ENCODE measurements at places on chromosomes 5 and 9.

DNA sequence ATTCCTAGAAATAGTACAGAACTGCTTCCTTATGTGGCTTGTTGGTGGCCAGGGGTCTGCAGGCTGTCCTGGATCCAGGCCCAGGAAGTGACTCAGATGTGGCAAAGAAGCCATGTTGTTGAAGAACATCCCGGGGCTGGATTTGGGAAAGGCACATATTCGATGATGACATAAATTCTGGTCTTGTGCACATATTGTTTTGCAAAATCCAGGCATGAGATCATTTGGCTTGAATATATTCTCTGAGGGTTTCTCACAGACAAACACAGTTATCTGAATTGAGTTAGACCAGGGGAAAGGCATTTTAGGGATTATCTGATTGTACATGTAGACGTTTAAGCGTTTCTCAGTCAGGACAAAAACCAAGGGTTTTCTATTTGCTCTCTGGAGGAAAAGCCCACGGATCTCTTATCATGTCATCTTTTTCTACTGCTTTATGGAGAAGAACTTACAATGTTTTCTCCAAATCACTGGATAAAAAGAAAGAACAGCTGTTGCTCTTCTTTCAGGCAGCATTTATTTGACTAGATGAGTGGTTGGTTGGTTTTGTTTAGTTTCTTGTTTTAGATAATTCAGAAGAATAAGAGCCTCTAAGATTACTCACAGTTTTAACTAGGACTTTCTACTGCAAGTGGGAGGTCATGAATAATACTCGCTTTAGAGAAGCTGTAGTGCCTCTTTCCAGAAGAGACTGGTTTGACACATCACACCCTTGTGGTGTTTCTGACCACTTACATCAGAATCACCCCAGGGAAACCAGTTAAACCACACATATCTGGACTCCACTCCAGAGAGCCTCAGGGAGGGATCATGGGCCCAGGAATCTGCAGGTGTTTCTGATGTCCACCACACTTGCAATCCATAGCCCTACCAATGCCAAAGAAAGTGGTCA lies 29.5 kb upstream of the LHFPL2 start:
- DNase-seq = peak; percentile 93

DNA sequence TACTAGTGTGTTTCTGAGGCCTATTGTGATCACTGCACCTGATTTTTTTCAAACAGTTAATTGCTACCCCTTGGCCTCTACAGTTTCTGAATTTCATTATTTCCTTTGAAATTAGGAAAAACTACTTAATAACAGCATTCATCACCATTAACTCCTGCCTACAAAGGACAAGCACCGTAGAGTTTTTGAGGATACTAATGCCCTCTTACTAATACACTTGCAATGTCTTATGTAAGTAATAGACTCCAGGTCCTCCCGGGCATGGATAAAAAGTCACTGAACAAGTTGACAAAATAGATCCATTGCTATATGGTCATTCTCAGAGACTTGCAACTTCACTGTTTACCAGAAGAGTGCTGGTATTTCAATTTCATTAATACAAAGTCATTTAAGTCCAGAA lies 1172.5 kb downstream of the CDH12 start:
- no peak for DNase-seq

- DNase-seq = no peak
These were observed 42.6 kb downstream of the SLF1 start for GRCh38 chr5:94661086-94661485.

DNA sequence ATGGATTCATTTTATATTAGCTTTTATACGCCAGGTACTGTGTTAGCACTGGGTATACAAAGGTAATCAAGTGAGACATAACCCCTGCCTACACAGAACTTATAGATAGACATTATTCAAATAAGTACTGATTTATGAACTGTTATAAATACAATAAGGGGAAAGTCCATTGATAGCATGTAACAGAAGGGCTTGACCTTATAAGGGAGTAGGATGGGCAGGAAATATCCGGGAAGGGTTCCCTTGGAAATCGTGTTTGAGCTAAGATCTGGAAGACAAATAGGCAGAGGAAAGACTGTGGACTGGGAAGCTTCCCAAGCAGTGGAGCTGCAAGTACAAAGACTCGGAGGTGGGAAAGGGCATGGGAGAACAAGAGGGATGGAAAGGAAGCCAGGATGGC lies 111.5 kb downstream of the WDR41 start:
- DNase-seq = no peak

DNA sequence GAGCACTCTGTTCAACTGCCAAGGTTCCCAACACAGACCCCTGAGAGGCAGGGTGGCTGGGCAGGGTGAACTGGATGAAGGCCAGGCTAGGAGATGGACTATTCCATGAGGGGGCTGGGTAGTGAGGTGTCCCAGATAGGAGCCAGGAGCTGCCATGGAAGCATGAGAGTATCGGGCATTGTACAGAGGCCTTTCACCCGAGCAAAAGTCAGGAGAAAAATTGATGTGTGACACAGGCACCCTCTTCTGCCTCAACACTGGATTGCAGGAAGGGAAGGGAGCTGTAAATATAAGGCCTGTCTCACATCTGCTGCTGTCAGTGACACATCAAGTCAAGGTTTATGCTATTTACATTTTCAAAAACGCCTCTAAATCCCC lies 74.6 kb downstream of the UBAP1 start:
- DNase-seq = peak; percentile 19

GRCh38 chr5:153900703-153901395 lies 137.9 kb downstream of the FAM114A2 start:
- DNase-seq = peak; percentile 90

DNA sequence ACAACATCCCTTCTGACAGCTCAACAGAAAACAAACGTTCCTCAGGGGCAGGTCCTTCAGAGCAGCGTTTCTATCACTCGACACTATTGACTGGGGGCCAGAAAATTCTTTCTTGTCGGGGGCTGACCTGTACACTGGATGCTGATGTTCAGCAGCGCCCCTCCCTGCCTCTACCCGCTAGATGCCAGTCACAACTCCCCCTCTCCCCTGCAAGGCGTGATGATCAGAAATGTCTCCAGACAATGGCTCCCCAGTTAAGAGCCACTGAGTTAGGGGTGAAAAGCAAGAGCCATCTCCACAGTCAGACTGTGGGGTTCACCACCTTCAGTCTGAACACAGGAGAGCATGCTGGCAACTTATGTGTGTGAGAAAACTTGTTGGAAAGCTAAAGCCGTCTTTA lies 39.8 kb downstream of the SERINC5 start:
- DNase-seq = no peak

- no peak for DNase-seq
These were observed 35.5 kb downstream of the ADAM19 start for GRCh38 chr5:157540124-157540523.

GRCh38 chr9:18703151-18703900 lies 229.4 kb downstream of the ADAMTSL1 start:
- DNase-seq = no peak

DNA sequence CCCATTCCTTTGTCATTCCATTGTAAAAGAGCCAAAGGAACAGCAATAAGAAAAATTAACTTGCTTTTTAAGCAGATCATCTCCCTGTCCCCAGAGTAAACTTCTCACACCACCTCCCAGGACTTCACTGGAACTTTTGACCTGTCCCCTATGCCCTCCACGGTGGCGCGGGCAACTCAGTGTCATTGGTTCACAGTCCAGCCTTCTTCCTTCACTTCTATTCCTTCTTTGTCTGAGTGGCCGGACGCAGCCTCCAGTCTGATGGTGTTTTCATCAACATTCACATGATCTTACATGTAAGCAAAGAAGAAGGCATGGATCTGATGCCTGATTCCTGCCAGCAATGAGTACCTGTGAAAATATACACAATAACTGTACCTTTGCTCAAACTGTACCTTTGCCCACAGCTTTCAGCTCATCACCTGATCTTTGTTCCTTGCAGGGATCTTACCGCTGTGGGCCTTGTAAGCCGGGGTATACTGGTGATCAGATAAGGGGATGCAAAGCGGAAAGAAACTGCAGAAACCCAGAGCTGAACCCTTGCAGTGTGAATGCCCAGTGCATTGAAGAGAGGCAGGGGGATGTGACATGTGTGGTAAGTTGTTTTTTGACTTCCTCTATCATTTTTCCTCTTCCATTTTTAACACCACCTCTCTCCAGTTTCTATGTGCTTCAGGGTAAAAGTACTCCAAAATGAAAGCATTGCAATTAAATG lies 32.5 kb downstream of the THBS4 start:
- DNase-seq = no peak

DNA sequence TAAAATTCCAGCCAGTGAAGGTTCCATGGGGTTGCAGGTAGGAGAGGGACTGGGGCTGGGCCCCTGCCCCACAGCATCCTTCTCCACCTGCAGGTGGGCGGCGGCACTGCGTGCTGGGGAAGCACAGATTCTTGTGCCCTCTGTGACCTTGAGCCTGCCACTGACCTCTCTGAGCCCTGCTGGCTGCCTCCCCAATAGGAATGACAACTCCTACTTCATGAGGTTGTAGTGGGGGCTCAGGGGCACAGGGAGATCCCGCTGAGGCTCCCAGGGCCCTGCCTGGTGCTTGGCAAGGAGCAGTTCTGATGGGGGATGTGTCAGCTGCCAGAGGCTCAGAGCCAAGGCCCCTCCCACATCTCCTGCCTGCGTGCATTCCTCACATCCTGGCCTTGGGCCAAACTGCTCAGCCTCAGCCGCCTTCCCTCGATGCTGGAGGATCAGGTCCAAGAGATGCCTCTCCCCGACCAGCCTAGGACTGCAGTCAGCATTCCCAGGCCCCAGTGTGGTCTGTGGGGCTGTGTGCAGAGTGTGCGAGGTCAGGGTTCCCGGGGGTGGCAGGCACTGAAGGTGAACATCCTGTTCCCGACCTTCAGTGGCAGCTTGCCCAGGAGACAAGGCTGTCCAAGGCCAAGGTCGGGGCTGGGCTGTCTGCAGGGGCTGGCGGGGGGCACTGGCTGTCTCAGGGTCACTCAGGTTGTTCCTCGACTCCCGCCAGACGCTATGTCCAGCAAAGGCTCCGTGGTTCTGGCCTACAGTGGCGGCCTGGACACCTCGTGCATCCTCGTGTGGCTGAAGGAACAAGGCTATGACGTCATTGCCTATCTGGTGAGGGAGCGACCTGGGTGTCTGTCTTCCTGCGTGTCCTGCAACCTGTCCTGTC lies 7.0 kb downstream of the ASS1 start:
- DNase-seq = peak; percentile 91

GRCh38 chr9:129458663-129459546 lies 162.0 kb downstream of the C9orf50 start:
- no peak for DNase-seq

DNA sequence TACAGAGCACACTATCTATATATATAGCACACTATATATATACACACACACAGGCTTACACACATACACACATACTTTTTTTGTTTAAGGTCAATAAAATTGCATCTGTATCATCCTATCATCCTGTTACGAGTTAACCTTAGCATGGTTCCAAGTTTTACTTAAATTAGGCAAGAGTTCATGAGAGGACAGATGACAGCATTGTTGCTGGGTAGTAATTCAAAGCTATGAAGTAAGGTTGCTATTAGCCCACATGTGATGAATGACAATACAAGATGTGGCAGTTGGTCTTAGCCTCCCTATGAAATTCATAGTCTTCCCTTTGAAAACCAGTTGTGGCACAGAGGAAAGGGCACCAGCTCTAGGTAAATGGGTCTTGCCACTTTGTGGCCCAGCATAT lies 438.1 kb downstream of the ACTL7B start:
- peak; percentile 17 for DNase-seq

Data from GM04504 (cell line).